C1 segment of cervical spinal cord (tissue), 14 donors: ENCODE measurements at places on chromosomes 7 and 10.

GRCh38 chr7:124009321-124009720 is 23.5 kb downstream of the TMEM229A start:
- DNase-seq, result no peak

- no peak for DNase-seq
These were observed 32.6 kb downstream of the BEND7 start for GRCh38 chr10:13496164-13496563.

GRCh38 chr10:23051278-23051677 is 44.1 kb upstream of the MSRB2 start:
- DNase-seq, result no peak

- no peak for DNase-seq
These were observed 46.0 kb upstream of the CDK1 start for GRCh38 chr10:60732198-60732806.

DNA sequence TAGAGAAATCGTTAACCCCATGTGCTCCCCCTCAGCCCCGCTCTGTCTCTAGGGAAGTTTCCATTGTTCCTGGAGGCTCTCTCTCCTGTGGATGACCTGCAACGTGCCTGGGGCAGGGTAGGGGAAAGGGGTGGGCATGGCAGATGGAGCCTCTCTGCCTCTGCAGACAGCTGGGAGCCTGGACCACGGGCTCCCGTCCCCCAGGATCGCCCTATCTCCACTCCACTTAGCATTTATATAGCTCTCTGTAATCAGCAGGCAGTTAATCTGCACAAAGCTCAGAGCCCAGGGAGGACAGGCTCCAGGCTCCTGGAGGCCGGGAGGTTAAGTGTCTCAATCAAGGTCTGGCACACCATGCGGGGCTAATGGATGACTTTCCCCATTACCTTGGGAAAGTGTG is 369.7 kb downstream of the PLXNA4 start:
- DNase-seq, result no peak

DNA sequence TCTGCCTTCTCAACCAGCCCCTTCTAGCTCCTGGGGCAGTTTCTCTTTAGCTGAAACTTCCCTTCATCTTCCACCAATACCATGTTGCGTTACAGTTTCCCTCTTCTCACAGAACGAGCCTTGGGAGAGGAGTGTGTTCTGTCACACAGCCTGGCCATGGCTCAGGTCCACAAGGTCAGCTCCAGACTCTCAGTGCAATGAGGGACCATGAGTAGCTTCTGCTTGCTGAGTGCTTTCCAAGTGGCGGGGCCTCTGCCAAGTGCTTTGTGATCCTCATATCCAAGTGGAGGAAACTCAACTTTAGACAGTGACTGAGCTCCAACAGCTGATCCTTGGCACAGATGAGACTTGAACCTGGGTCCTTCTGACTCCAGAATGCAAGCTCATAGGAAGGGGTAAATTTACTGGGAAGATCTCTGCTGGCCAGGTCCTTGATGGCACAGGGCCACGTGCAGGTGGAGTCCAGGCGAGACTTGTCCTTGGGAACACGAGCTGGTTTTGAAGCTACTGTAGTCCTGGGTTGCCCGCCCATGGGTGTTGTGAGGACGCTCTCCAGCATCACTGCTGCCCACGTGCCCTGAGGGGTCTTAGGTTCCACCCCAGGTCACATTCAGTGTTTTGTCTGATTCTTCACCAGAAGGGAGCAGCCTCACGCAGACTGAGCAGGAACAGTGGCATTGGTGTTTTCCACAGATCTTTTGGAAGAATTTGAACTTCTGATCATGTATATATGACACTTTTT is 238.0 kb downstream of the EBF3 start:
- DNase-seq, result no peak

DNA sequence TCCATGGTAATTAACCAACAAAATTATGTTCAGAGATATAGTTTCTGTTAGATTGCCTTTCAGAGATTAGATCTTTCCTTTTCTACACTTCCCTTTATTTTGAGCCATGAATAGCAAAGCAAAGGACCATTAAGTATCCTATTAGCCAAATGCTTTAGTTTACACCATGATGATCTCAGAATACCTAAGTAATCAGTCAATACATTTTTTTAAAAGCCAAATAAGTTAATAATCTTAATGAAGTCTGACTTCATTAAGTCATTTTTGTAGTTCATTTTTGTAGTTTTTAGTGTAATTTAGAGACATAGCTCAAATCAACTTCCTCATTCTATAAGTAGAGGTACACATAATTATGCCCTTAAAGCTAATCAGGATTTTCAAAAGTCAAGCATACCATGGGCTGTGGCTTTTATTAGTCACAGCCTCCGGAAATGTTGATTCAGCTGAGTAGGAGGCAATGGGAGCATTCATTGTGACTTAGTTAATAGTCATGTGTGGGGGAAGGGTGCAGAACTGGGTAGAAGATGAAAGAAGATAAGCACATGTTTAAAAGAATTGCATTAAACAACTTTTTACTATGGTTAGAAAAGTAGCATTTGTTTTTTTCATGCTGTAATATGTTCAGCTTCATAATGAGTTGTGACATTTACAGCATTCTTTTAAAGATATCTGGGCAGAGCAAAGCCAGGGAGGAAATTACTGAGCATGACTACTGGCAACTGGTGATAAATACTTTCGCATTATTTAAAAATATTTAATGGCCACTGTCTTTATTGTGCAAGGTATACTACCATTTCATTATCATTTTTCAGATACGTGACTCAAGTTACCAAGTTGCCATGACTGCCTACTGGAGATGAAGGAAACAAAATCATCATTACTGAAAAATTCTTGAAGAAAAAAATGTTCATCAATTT is 57.3 kb upstream of the CCDC71L start:
- DNase-seq, result no peak

- DNase-seq, result no peak
These were observed 8.2 kb downstream of the BMS1 start for GRCh38 chr10:42790835-42791234.

GRCh38 chr7:1758028-1758858 is 88.2 kb downstream of the ELFN1 start:
- DNase-seq, result no peak

DNA sequence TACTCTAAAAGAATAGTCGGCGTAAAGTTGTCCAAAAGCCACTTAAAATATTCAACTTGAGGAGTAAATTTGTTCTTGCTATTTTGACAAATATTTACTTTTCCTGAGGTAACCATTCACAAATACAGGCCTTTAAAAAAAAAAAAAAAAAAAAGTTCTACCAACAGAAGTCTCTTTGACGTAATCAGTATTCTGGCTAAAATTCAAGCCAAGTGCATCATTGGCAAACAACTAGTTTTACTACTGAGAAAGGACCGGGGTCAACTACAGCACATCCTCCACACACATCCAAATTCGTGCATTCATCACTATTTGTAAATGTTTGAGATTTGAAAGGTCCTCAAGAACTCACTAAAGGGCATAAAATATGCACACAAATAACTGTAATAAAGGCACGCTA is 2.0 kb downstream of the OAT start:
- no peak for DNase-seq

DNA sequence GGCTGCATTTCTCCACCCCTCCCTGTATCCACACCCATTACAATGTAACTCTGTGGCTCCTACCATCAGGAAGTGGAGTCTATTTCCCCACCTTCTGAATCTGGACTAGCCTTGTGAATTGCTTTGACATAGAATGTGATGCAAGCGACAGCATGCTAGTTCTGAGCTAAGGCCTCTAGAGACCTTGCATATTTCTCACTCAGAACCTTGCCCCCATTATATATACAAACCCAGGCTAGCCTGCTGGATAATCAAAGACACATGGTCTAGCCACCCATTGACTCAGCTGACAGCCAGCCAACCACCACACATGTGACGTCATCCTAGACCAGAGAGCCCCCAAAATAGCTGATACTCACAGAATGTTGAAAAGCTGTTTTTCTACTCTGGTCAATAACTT is 77.9 kb downstream of the CCDC71L start:
- DNase-seq, result no peak

DNA sequence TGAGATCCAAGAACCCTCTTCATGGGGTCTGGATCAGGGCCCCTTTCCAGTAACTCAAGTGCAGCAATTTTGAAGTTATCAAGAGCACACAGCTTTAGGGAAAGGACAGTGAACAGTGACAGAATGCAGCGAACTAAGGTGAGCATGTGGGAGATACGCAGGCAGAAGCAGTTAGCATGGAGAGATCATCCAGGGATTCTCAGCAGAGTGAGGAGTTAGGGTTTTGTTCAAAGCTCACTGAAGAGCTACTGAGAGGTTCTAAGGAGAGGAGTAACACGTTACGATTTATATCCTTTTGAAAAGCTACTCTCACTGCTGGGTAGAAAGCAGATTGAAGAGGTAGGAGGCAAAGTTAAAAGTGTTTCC is 83.6 kb upstream of the MPP7 start:
- no peak for DNase-seq

GRCh38 chr7:11831736-11832495 is at the start of gene THSD7A:
Gene THSD7A, minus strand, starts transcription at chr7:11832198. Its CDS starts 252 bp downstream, at chr7:11831946.
- DNase-seq, result peak; percentile 50

DNA sequence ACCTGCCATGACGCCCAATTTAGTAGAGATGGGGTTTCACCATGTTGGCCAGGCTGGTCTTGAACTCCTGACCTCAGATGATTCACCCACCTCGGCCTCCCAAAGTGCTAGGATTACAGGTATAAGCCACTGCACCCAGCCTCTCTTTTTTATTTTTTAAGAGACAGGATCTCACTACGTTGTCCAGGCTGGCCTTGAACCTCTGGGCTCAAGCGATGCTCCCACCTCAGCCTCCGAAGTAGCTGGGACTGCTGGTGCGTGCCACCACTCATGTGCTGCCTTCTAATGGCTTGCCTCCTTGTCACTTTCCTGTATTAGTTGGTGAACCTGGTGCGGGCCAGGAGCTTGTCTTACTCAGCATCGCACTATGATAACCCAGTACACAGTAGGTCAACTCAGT is 27.0 kb downstream of the KLRG2 start:
- no peak for DNase-seq
